ENCODE measurements at places on chromosomes 11 and 22.

GRCh38 chr11:132639403-132639802 lies 892.9 kb downstream of the OPCML start:
- no peak for DNase-seq

- no peak for DNase-seq
Measured at GRCh38 chr11:132620423-132620822, 911.9 kb downstream of the OPCML start.

DNA sequence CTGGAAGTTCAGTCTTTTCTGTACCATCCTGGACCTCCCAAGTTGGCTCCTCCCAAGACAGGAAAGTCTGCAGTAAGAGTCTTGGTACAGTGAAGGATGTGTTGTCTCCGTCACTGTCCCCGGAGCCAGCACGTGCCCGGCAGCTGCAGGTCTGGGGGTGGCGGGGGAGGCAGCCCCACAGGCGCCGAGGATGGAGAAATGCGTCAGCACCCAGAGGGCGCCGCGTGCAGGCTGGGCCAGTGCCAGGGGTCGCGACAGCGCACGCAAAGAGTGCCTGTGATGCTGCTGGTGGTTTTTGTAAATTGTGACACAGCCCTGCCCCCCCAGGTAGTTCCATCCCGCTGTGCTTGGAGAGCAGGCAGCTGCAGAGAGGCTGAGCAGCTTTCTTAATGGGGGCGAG lies 1200.5 kb downstream of the BRD1 start:
- no peak for DNase-seq

GRCh38 chr22:48838846-48839730 lies 988.6 kb downstream of the BRD1 start:
- DNase-seq: no peak

- DNase-seq: no peak
Measured at GRCh38 chr11:65429724-65430405, 7.3 kb downstream of the NEAT1 start.

DNA sequence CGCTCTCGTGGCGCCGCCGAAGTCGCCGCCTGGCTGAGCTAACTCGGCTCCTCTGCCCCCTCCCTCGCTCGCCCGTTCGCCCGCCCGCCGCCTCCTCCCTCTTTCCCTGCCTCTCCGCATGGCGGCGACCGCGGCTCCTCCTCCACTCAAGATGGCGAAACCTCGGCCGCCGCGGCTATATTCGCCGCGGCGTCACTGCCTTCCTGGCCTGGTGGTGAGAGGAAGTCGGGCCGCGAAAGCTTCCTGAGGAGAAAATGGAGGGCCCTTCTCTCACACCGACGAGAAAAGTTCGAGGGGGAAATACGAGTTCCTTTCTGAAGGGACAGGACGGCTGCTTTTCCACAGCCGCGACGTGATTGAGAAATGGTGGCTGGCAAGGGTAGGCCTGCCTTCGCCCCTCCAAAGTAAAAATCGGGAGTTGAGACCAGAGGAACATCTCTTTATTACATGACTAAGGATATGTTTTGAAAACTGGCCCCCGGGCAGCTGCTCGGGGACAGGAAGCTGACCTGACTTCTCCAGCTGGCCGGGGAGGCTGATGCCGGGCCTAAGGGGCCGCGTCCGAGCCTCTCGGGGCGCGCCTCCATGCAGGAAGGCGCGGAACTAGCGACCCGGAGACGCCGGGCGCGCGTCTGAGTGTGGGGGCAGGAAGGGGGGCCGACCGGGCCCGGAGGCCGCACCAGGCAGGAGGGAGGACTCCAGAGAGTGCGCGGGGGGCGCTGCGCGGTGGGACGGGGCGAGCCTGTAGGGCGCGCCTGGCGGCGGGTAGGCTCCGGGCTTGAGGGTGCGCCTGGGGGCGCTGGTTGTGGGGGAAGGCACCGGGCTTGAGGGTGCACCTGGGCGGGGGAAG lies at the start of gene DDX6:
TSS of gene DDX6 (minus strand) at position 54 of the 850 bp plus-strand sequence. CDS start 4,913 bp downstream, outside the sequence.
- no peak for DNase-seq

GRCh38 chr11:118126082-118126838 lies 26.4 kb downstream of the SCN4B start:
- no peak for DNase-seq

DNA sequence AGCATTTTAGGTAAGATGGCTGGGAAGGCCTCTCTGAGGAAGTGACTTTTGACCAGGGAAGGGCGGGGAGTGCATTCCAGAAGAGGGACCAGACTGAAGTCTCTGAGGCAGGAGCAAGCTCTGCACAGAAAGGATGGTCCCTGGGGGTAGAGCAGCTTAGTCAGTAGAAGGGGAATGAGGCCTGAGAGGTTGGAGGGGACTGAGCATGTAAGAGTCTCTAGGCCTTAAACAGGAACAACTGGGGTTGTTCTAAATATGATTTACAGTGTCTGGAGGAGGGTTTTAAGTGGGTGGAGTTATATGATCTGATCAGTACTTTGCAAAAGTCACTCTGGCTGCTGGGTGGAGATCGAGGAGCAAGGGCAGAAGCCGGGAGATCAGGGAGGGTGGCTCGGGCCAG lies 31.7 kb upstream of the TEF start:
- no peak for DNase-seq

- no peak for DNase-seq
Measured at GRCh38 chr11:1460396-1460985, 26.1 kb downstream of the MOB2 start.

DNA sequence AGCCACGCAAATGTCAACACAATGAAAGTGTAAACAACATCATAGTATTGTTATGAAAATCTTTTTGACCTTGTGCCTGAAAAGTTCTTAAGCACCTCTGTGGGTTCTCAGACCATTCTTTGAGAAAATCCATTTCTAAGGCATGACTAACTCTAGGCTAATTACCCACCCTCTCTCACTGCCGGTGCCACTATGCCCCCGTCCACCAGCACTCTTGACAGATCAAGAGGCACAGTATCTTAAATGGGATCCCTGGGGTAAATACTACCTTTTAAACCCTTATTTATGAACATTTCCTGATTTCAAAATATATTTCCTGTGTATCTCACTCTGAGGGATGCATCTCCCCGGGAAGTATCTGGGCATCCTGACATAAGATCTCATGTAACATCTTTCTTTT lies 607.5 kb downstream of the METTL15 start:
- DNase-seq: no peak

GRCh38 chr11:42857344-42857743 lies 454.5 kb upstream of the API5 start:
- no peak for DNase-seq

All from SW 1271 (cell line).